ENCODE measurements at places on chromosomes 1 and 21.

DNA sequence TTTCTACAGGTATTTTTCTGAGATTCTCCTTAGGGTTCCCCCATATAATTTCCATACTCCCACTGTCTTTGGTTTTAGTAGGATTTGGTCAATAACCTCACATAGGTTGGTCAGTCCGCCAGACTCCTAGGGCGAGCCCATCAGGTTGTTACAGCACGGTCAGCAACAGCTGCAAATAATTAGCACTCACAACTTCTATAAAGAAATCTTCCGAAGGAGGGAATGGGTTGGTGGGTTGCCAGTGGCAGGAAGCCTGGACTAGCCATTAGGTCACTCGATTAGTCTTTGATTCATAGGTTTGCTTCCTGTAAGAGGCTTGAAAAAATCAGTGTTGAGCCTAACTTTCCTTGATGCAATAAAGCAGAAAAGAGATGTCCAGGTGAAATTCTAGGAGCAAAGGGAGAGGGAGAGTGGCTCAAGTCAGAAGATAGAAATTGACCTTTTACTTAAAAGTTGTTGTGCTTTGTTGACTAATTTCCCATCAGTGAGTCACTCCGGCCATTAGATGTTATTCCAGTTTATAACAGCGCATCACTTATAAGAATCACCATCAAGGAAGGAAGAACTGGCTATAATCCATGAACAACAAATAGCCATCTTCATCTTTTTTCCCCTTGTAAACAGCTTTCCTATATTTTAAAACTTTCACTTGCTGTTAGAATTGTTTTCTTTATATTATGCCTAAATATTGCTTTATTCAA is 88.3 kb downstream of the TPR start:
- no peak for DNase-seq

GRCh38 chr1:201264072-201264471 is 19.2 kb upstream of the PKP1 start:
- DNase-seq: no peak

DNA sequence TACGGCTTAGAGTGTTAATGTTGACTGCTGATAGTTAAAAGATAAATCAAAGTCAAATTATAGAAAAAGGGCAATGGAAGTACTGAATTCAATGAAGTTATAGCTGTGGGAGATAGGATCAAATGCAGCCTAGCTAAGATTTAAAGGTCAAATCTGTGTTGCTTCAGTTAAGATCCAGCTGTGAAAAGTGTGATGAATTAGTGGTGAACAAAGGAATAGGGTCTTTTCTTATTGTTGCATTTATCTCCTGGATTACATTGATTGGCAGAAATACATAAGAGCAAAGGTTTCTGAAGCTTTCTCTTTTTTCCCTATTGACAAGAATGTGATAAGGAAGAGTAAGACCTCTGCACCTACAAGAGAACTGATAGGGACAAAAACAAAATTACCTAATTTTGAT is 1234.6 kb upstream of the ADGRL2 start:
- no peak for DNase-seq

DNA sequence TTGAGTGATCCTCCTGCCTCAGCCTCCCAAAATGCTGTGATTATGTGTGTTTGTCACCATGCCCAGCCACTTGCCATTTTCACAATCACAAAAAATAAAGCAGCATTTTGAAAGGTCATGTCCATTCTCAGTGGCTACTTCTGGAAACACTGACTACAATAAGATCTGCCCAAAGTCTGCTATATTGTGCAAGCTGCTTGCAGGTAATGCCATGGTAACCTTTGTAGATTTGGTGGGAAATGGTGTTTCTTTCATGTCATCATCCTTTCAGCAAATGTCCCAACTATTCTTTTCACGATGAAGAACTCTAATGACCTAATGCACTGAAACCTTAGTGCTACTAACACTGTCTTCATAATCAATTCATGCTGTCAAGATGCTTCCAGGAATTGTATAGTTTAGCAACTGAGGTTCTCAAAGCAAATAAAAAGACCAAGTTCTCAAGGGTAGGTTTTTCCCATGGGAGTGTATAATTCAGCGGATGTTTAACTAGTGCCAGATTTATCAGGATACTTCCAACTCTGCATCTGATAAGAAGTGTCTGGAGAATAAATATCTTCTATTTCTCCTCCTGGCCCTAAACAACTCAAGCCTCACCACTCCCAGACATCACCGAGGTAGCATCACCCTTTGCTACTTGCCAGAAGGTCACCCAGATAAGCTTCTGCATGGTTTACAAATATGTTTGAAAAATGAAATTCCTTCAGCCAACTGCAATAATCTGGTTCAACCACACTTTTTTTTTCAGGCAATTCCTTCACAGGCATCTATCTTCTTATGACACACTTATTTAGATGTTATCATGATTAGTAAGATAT is 132.0 kb upstream of the ZC3H11B start:
- no peak for DNase-seq

DNA sequence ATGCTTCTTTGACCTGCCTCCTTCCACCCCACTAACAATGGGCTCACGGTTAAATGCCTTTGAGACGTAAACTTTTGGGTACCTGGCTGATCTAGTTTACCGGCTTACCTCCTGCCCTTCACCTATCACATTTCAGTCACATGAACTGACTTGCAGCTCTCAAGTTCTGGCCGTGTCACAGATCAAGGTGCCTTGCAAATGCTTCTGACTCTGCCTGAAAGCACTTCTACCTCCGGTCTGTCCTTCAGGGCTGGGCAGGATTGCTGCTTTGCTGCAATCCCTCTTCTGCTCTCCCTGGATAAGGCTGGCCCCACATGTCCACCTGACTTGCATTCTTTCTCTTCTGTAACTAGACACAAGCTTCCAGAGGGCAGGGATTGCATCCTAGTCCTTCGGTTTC is 69.0 kb downstream of the GRIK1 start:
- no peak for DNase-seq

DNA sequence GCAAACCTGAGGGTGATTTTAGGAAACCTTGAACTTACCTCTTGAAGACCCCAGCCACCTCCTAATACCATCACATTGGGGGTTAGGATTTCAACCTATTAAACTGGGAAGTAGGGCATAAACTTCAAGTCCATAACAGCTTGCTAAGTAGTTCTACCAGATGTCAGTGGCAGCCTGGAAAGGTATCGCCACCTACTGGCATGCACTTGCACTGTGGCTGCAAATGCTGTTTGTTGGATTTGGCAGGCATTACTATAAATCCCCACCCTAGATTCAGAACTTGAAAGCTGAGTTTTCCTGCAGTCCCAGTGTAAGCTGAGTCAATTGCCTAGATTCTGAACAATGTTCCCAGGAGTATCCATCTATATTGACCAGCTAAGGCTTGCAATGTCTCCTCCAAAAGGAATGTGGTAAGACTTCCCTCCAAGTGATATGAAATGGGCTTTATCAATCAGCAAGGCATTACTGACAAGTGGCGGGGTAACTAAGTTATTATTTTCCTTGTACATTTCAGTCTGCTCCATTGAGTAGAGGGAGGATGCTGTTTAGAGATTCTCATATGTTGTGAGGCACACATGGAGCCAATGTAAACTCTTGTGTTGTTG is 474.5 kb downstream of the PTPRC start:
- DNase-seq: peak; percentile 26

DNA sequence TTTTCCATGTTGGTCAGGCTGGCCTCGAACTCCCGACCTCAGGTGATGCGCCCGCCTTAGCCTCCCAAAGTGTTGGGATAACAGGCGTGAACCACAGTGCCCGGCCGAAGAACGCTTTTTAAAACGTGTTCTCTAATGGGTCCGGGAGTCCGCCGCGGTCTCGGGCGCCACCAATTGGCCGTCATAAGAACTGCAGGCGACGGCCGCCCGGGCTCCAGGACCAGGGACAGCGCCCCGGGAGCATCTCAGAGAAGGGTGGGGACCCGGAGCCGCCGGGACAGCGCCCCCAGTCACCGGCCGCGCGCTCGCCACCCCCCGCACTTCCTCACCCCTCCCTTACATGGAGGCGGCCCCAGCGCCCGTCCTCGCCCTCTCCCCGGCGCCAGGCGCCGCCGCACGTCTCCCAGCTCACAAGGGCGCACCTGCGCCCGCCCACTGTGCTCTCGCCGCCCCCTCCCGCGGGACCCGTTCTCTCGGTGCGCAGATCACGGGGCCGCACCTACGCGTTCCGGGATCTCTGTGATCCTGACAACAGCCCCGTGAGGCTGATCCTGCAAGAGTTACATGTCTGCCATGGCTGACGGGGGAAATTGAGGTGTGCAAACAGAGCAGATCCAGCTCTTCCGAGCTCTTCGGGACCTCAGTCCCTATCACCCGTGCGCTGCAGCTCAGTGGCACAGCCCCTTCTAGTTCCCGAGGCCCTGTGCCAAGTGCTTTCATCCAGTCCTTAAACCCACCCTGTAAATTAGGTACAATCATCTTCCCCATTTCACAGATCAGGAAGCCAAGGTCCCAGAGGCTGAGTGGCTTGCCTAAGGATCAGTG is 9.8 kb downstream of the RAP1GAP start:
- DNase-seq: peak; percentile 94

- no peak for DNase-seq
Observed at GRCh38 chr1:23896491-23896890, 16.7 kb downstream of the CNR2 start.

Data from urothelium cell line (cell line).